A549 treated with CpdA at 1 μM for 4 hours (cell line): ENCODE measurements at places on chromosomes 7 and 10. TPM values are rescaled to one million over a fixed set of nuclear protein-coding genes. Genes with fewer than 3 reads are reported as not detected.

The ADCYAP1R1 gene
- total RNA-seq, result 0.02 to 0.05 TPM (median 0.04 TPM) in 4 of 5 replicates, not detected in the other

The TMEM176A gene
- total RNA-seq, result 0.03 to 0.15 TPM in 2 of 5 replicates, not detected in the others

The ZNF503 gene
- total RNA-seq, result 8.5 to 13.3 TPM (median 12.4 TPM) in 5 replicates

The ATP5F1C gene
- total RNA-seq, result 275 to 321 TPM (median 290 TPM) in 5 replicates

The DKK1 gene
- 302 to 387 TPM (median 332 TPM) in 5 replicates for total RNA-seq

The STEAP4 gene
- not detected in 5 replicates for total RNA-seq

The PON3 gene
- 28.2 to 39.2 TPM (median 35.7 TPM) in 5 replicates for total RNA-seq

The LIPN gene
- total RNA-seq, result not detected in 5 replicates

The STEAP1 gene
- 13.4 to 15.6 TPM (median 14.5 TPM) in 5 replicates for total RNA-seq

The CBLL1 gene
- total RNA-seq, result 28.9 to 61.1 TPM (median 31.0 TPM) in 5 replicates

The MSMB gene
- not detected in 5 replicates for total RNA-seq

The CXCL12 gene
- total RNA-seq, result 0.11 to 0.23 TPM (median 0.16 TPM) in 5 replicates

The GHRHR gene
- total RNA-seq, result not detected in 5 replicates

The ABCB4 gene
- 0.03 to 0.17 TPM in 2 of 5 replicates, not detected in the others for total RNA-seq

The TFAM gene
- total RNA-seq, result 67.8 to 105 TPM (median 74.7 TPM) in 5 replicates

The SFTPA1 gene
- not detected in 5 replicates for total RNA-seq

The CFTR gene
- 0.06 to 0.13 TPM in 2 of 5 replicates, not detected in the others for total RNA-seq

The FOXI2 gene
- total RNA-seq, result not detected in 5 replicates

The C7orf57 gene
- total RNA-seq, result 0.26 to 0.61 TPM (median 0.37 TPM) in 5 replicates

The NME8 gene
- total RNA-seq, result not detected in 5 replicates

The ASAH2 gene
- total RNA-seq, result 1.8 to 3.0 TPM (median 2.8 TPM) in 5 replicates

The SLC25A28 gene
- 25.8 to 30.3 TPM (median 28.2 TPM) in 5 replicates for total RNA-seq

The STEAP2 gene
- 3.8 to 4.9 TPM (median 4.5 TPM) in 5 replicates for total RNA-seq

The TDRD1 gene
- not detected in 5 replicates for total RNA-seq

The TAS2R41 gene
- not detected in 5 replicates for total RNA-seq

The PGAM2 gene
- total RNA-seq, result not detected in 5 replicates

The SEPHS1 gene
- 66.2 to 89.7 TPM (median 69.5 TPM) in 5 replicates for total RNA-seq

The TAF6 gene
- 60.0 to 70.6 TPM (median 68.0 TPM) in 5 replicates for total RNA-seq

The SLC29A4 gene
- 10.0 to 14.9 TPM (median 13.3 TPM) in 5 replicates for total RNA-seq

The AS3MT gene
- 3.3 to 4.7 TPM (median 4.0 TPM) in 5 replicates for total RNA-seq

The AMZ1 gene
- 0.05 TPM in 1 of 5 replicates, not detected in the others for total RNA-seq

The MMD2 gene
- total RNA-seq, result not detected in 5 replicates

The DENND2A gene
- 0.22 to 1.3 TPM (median 0.30 TPM) in 5 replicates for total RNA-seq

The GRM3 gene
- not detected in 5 replicates for total RNA-seq

The CPN1 gene
- total RNA-seq, result 0.17 to 0.51 TPM (median 0.24 TPM) in 5 replicates

The SCART1 gene
- total RNA-seq, result 0.15 to 0.40 TPM (median 0.26 TPM) in 5 replicates

The AKR1C8 gene
- 0.19 to 0.31 TPM in 2 of 5 replicates, not detected in the others for total RNA-seq

The FRMPD2 gene
- 0.02 to 0.19 TPM (median 0.06 TPM) in 3 of 5 replicates, not detected in the others for total RNA-seq

The PHYHIPL gene
- 0.13 to 0.38 TPM (median 0.29 TPM) in 5 replicates for total RNA-seq

The OPN4 gene
- not detected in 5 replicates for total RNA-seq

The CD36 gene
- 0.13 to 0.22 TPM in 2 of 5 replicates, not detected in the others for total RNA-seq

The PRKAR2B gene
- 2.7 to 4.1 TPM (median 3.1 TPM) in 5 replicates for total RNA-seq

The ZWINT gene
- total RNA-seq, result 80.9 to 104 TPM (median 90.9 TPM) in 5 replicates

The CYP2C19 gene
- 0.02 TPM in 1 of 5 replicates, not detected in the others for total RNA-seq

The CALU gene
- total RNA-seq, result 131 to 217 TPM (median 157 TPM) in 5 replicates

The KIF11 gene
- 32.8 to 48.0 TPM (median 35.5 TPM) in 5 replicates for total RNA-seq

The CRHR2 gene
- 0.03 TPM in 1 of 5 replicates, not detected in the others for total RNA-seq

The LIPK gene
- not detected in 5 replicates for total RNA-seq

The CRPPA gene
- 0.52 to 0.79 TPM (median 0.70 TPM) in 5 replicates for total RNA-seq

The UPK3BL2 gene
- 2.3 to 3.1 TPM (median 2.4 TPM) in 5 replicates for total RNA-seq

The PRF1 gene
- total RNA-seq, result 0.05 TPM in 1 of 5 replicates, not detected in the others

The FBXO24 gene
- total RNA-seq, result 0.14 to 0.60 TPM (median 0.35 TPM) in 5 replicates

The CCDC136 gene
- total RNA-seq, result 1.8 to 3.7 TPM (median 2.2 TPM) in 5 replicates

The CDC14C gene
- total RNA-seq, result not detected in 5 replicates

The SEMA3A gene
- total RNA-seq, result 5.6 to 8.9 TPM (median 6.3 TPM) in 5 replicates

The SPDYE2B gene
- total RNA-seq, result not detected in 5 replicates

The FAM25C gene
- 1.2 to 4.7 TPM (median 1.8 TPM) in 3 of 5 replicates, not detected in the others for total RNA-seq

The ZNF239 gene
- total RNA-seq, result 2.4 to 2.9 TPM (median 2.4 TPM) in 5 replicates
